ENCODE measurements at places on chromosomes 4 and X. TPM values are rescaled to one million over a fixed set of nuclear protein-coding genes. Genes with fewer than 3 reads are reported as not detected.

DNA sequence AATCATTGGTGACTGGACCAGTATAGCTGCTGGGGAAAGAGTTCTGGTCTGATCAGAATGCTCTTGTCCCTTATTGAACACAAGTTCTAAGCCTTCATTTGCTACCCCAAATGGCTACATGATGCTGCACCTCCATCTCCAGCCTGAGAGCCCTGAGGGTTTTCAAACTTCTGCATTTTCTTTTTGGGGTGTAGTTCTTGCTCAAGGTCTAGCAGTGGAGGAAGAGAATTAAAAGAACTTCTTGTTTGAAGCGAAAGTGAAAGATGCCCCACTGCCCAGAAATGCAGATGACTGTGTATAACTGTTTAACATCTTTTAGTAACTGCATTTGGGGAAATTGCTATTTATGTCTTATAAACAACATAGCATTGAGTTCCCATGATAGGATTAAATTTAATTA, 38.5 kb downstream of the LAMTOR3 start:
- no peak for DNase-seq

GRCh38 chr4:169689681-169690080, 68.1 kb downstream of the HPF1 start:
- DNase-seq = no peak

DNA sequence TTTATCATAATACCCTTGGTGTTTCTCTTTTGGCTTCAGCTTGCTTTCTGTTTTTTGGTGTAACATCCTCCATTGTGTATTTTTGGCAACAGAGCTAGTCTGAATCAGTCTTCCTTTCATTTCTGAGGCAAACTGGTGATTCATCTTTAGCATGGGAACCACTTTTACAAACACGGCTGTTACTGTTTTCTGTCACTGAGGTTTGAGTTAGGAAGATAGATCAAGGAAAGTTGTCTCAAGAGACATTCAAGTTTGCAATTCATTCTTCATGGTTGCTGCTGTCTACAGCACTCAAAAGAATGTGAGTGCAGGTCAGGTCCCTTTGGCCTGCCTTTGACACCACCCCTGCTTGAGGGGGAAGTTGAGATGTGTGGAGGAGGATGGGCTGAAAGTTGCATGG, 36.3 kb downstream of the IL21 start:
- no peak for DNase-seq

DNA sequence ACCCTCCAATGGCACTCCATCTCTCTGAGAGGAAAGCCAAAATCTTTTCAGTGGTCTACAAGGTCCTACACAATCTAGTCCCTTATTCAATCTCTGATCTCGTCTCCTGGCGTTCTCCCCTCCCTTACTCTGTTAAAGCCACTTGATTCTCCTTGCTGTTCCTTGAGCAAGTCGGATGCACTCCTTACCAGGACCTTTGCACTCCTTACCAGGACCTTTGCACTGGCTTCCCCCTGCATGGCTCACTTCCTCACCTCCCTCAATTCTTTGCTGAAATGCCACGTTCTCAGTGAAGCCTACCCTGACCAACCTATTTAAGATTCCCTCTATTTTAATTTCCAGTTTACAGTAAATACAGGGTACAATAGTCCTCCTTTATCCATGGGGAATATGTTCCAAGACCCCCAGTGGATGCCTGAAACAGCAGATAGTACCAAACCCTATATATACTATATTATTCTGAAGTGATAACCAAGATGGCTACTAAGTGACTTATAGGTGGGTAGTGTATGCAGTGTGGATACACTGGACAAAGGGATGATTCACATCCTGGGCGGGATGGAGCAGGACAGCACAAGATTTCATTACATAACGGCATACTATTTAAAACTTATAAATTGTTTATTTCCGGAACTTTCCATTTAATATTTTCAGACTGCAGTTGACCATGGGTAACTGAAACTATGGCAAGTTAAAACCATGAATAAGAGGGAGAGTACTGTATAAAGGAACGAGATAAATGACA, 6.5 kb upstream of the DLG3 start:
- no peak for DNase-seq

- no peak for DNase-seq
Measured at GRCh38 chrX:29453333-29453732, 762.0 kb upstream of the MAGEB2 start.

DNA sequence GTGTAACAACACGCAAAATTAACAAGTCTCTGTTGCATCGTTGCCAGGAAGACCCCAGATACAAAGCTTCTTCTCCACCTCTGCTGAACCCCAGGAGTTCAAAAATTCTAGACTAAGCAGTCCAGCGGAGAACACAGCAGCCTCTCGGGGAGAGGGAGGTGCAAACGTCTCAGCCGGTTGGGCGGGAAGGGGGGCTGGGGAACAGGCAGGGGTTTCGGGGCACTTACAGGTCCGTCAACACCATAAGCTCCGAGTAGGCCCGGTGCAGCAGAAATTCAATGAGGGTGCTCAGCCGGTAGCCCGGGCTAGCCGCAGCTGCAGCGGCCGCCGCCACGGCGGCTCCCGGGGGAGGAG, 394 bp downstream of the MED14 start:
- DNase-seq = peak; percentile 38

DNA sequence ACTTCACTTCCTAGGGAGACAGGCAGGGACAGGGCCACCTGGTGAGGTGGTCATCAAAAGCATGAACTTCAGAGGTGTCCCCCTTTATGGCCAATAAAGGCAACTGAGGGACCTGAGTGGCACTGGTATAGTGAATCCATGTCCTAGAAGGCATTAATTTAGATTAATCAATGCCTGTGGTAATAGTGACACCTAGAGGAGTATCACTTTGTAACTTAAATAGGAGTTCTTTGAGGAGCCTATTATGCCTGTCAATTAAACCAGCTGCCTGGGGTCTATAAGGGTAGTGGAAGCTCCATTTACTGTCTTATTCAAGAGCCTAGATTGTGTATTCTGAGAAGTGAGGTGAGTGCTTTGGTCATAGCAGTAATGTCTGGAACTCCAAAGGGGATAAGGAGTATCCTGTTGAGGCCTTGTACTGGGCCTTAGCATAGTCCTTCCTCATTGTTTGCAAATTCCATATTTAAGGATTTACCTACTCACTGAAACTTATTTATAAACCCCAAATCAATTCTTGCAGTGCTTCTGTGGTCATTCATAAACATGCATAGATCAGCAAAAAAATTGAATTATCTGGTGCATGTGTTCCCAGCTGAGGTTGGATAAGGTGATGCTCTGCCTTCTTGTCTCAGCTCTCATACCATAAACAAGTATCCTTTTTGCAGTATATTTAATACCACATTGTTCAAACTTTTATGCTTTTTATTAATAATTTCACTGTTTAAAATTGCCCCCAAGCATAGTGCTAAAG, 213.8 kb upstream of the RADX start:
- DNase-seq = no peak

DNA sequence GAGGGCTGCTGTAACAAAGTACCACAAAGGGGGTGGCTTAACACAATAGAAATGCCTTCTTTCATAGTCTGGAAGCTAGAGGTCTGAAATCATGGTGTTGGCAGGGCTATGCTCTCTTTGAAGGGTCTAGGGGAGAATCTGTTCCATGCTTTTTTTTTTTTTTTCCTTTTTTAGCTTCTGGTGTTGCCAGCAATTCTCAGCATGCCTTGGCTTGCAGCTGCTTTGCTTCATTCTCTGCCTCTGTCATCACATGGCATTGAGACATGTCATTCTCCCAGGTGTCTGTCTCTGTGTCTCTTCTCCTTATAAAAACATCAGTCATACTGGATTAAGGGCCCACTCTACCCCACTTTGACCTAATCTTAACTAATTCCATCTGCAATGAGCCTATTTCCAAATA, 78.6 kb upstream of the BOD1L1 start:
- no peak for DNase-seq

- peak; percentile 1 for DNase-seq
Measured at GRCh38 chrX:123648028-123648810, 84.6 kb downstream of the THOC2 start.

DNA sequence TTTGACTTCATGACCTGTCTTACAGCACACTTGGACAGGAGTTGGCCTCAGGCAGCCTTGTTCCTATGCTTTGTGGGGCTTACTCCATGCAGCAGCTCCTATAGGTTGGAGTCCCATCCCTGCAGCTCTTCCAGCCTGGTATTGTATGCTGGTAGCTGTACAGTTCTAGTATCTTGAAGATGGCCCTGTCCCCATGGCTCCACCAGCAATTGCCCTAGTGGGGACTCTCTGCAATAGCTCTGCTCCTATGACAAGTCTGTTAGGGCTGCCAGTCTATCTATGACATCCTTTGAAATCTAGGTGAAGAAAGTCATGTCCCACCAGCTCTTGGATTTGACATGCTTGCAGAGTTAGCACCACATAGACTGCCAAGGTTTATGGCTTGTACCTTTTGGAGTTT, 252.6 kb downstream of the ANTXR2 start:
- DNase-seq = no peak

DNA sequence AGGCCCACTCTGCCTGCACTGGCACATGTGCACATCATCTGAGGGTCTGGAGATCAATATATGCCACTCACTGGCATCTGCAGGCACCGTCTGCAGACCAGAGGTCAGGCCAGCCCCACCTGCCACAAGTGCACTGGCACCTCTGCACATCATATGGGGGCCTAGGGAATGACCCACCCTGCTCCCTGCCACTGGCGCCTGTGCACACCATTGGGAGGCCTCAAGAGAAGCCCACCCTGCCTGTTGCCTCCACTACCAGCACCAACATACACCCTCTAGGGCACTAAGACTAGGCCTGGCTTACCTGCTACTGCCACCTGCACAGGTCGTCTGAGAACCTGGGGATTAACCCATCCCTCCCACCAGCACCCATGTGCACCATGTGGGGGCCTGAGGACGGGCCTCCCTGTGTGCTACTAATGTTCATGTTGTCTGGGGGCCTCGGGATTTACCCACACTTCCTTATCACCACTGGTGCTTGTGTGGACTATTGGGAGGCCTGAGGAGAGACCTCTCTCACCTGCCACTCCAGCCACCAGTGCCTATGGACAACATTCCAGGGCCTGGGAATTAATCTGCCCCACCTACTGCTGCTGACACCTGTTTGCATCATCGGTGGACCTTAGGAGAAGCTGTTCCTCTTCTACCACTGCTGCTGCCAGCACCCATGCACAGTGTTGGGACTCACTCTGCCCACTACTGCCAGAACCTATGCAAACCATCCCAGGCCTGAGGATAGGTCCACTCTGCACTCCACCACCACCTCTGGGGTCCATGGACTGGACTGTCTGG, 113.7 kb downstream of the REELD1 start:
- DNase-seq = no peak

DNA sequence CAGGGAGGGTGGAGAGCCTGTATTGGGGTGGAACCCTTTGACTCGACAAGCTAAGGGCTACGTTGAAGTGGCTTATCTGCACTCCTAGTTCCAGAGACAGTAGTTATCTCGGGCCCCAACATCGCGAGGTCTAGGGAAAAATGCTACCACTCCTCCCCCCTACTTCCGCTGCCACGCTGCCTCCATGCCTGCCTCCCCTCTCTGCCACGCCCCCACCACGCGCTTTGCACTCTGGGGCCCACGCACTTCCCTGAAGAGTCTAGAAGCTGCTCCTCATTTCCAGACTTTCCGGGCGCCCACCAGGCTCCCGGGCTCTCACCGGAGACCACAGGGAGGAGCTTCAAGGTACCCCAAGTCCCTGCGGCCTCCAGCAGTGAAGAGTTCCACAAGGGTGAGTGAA, at the start of gene PASD1:
Gene PASD1 (plus strand): TSS at position 227 of the 400 bp plus-strand sequence. CDS start 37,879 bp downstream, outside the sequence.
- DNase-seq = no peak

The SSX2 gene
- not detected for total RNA-seq

The RGN gene
- total RNA-seq = not detected

The TMSB15A gene
- not detected for total RNA-seq

The GNRHR gene
- not detected for total RNA-seq

The SOD3 gene
- total RNA-seq = not detected

The PSAPL1 gene
- not detected for total RNA-seq

The NUP62CL gene
- 5.7 TPM for total RNA-seq

The IQCM gene
- total RNA-seq = not detected

The PNMA5 gene
- total RNA-seq = not detected

The FATE1 gene
- not detected for total RNA-seq

The DCLK2 gene
- not detected for total RNA-seq

Data from naive thymus-derived CD8-positive, alpha-beta T cell (primary cell).